ENCODE measurements at places on chromosomes 12 and 14.

- DNase-seq, result no peak
Observed at GRCh38 chr12:104248444-104248843, 32.9 kb downstream of the TXNRD1 start.

DNA sequence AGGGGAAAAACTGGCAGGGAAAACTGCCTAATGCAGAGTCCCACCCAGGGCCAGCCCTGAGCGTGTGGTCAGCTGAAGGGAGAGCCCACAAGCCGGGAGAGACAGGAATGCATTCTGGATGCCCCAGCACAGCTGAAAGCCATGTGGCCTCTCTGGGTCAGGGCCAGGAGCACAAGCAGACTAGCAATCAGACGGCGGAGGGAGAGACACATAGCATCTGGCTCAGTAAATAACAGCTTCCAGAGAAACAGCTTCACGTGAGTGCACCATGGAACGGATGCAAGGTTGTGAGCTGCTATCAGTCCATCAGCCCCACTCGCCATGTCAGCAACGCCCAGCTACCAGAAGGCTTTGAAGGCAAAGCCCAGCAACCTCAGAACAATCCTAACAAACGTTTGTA, 28.2 kb upstream of the TMEM106C start:
- no peak for DNase-seq

DNA sequence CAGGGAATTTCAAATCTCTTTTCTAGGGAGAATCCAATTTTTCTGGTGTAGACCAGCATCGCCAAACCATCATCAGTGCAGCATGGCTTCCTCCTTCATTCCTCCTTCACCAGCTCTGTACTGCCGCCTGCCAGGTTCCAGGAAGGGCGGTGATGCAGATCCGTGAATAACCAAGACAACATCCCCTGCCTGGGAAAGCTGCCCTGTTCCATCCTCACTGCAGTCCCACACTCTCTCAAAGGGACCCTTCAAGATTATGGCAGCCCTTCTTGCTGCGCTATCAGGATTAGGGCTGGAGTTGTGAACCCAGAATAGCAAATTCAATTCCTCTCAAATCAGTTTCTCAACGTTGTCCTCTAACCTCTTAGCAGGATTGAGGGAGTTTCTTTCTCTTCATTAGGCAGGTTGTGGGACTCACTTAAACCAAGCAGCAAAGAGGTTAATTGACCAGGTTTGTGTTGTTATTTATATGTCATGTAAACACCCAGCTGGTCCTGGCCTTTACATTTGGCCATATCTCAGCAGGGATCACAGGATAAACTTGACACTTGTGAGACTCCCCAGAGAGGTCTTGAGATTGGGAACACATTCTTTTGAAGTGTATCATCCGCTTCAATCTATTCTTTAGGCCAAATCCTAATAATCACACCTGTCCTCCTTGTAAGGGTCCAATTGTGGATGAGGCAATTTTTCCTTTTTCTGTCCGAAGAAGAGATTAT, 26.2 kb downstream of the TMEM30B start:
- no peak for DNase-seq

GRCh38 chr12:109927622-109928021, 27.5 kb downstream of the TCHP start:
- no peak for DNase-seq

- DNase-seq, result no peak
Observed at GRCh38 chr12:121438905-121439304, 39.0 kb downstream of the RNF34 start.

GRCh38 chr14:54168489-54168888, 211.9 kb upstream of the BMP4 start:
- DNase-seq, result no peak

GRCh38 chr14:61555056-61555838, 140.1 kb upstream of the HIF1A start:
- DNase-seq, result no peak

GRCh38 chr12:119547001-119547400, 46.6 kb upstream of the TMEM233 start:
- no peak for DNase-seq

DNA sequence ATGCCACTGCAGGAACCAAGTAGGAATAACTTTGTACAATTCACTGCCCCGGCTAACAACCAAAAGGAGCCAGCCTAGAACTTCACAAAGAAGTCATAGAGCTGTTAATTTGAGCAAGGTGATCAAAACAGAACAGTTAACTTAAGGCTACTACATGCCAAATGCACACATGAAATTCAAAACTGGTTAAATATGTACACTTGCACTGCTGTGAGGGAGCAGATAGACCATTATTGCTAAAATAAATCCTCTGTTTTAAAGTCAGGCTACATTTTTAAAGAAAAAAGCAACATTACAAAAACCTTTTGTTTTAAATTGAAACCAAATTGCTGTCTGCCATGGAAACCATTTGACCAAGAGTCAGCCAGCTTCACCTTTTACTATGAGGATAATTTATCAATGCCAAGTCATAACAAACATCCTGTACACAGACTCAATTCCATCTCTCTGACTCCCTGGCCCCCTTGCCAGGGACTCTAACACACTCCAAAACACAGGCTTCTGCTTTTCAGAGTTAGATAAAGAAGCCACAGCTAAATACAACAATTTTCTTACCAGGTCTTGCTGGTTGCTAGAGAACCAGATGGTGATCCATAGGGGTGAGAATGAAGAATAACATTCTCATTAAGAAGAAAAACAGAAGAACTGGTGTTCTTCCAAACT, 84.0 kb downstream of the LRP6 start:
- DNase-seq, result no peak

- DNase-seq, result no peak
Observed at GRCh38 chr12:130667421-130667960, 48.6 kb downstream of the RIMBP2 start.

DNA sequence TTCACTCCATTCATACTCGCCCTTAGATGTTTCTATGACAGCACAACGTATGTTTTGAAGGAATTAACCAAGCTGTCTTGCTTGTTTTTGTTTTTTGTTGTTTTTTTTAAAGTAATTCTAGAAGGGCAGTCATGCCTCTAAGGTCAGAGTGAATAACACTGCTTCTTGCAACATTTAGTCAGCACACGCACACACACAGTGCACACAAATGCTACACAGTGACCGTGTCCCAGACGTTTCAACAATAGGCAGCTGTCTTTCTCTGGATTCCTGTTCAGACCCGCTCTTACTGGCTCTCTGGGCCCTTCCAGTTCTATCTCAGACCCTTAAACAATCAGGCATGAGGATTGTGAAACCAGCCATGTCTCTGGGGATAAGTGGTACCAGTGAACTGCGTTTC, 351.0 kb upstream of the FKBP4 start:
- DNase-seq, result no peak

DNA sequence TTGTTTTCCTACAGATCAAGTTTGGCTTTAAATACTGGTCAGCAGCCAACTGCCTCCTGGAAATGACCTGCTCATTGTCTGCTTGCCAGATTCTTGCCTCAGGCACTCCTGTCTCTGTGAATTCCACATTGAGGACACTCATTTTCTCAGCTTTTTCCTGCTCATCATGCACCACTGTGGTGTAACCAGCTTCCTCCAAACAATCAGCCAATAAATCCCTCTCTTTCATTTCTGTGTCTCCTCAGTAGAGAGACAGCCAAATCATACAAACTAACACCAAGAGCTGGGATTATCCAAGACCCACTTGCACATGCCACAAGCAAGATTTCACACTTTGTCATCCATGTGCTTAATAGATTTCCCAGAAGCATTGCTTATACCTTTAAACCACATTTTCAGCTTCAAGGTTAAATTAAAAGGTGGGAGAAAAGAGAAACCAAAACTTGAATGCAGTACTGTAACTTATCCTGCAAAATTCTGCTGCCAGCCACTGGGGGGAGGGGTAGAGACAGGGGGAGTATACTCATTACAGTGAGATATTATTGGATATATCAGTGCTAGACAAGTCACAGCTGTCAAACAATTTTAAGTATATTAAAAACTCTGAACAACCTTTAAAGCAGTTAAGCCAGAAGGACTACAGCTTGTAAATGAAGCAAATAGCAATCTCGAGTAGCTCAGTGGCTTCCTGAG, 105.0 kb downstream of the PPP2R5E start:
- peak; percentile 37 for DNase-seq

- no peak for DNase-seq
Observed at GRCh38 chr12:92107621-92108131, 38.0 kb downstream of the BTG1 start.

DNA sequence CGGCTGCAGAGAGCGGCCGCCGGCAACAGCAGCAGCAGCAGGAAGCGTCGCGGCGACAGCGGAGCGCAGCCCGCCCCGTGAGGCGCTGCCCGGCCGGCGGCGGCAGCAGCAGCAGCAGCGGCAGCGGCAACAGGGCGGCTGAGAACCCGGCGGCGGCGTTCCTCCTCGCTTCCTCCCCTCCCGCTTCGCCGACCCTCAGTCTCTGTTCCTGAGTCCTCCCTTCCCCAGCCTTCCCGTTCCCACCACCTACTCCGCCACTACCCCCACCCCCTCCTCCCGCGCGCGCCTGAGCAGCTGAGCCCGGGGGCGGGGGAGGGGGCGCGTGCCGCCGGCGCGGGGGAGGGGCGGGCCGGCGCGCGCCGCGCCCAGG, 310 bp downstream of the BICDL1 start:
- no peak for DNase-seq

DNA sequence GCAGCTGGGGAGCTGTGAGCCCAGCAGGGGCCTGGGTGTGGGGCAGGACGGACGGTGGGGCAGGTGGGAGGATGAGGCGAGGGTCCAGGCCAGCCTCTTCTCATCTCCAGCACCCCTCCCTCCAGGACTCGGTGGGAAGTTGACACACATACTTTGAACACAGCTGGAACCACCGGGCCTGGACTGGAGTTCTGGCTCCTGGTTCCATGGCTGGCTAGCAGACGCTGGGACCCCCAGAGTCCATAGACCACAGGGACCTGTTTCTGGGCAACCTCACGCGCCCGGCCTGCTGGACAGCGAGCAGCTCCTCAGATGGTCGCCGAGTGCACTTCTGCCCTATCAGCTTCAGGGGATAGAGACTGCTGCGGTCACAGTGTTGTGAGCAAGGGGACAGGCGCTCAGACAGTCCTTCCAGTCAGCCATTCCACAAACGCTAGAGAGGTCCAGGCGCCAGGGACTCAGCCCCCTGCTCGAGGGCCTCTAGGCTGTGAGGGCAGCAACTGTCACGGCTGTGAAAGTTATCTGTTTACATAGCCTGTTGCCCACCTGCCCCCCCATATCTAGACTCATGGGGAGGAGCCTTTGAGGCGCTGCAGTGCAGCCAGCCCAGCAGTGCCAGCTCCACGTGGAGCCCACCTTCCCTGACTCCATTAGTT, 25.2 kb downstream of the TCHP start:
- DNase-seq, result no peak
